PC-3 (cell line): ENCODE measurements at places on chromosomes 7 and 10. TPM values are rescaled to one million over a fixed set of nuclear protein-coding genes. Genes with fewer than 3 reads are reported as not detected.

FZD1 gene
- total RNA-seq = 2.7 and 3.1 TPM in 2 replicates

FAM131B gene
- 6.9 and 7.7 TPM in 2 replicates for total RNA-seq

PRTFDC1 gene
- 9.7 and 10.2 TPM in 2 replicates for total RNA-seq

TMEM139 gene
- total RNA-seq = 5.2 and 6.2 TPM in 2 replicates

NRCAM gene
- not detected in 2 replicates for total RNA-seq

IFIT1 gene
- 14.1 and 19.6 TPM in 2 replicates for total RNA-seq

UTF1 gene
- total RNA-seq = not detected in 2 replicates

- peak; percentile 48 for DNase-seq
These were observed 28.1 kb upstream of the NAMPT start for GRCh38 chr7:106312906-106313305.

DNA sequence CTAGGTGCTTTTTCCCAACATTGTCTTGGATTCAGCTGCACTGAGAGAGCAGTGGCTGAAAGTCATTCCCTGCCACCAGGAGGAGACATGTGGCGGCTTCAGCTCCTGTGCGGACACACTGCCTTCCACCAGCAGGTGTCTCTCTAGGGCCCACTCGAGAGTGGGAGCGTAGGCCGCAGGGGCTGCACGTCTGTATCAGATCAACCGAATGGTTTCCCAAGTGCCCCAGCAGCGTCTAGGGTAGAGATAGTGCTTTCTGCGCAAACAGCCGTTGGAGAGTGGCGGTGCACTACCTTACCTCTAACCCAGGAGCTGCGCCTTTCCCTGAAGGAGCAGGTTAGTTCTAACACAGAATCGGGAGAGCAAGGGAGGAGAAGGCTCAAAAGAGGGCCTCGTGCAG, 31.7 kb downstream of the PAPOLB start:
- peak; percentile 44 for DNase-seq

GRCh38 chr7:137018468-137018867, 150.0 kb downstream of the CHRM2 start:
- no peak for DNase-seq

DNA sequence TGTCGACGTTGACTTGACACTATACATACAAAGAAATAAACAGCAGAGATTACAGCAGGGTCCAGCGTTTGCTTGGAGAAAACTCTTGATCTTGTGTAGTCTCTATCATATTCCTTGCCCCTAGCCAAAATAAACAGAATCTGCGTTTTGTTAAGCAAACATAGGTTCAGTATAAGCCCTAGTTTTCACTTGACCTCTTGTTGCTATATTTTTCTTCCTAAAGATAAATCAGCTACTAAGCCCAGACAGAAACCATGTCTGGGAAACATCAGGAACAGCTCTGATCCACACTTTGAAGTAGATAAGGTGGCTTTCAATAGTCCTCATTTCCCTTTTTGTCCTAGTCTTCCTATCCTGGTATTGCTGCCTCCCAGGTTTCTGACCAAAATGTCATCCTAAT, 328.2 kb upstream of the MAGI2 start:
- DNase-seq = no peak

GRCh38 chr10:90227217-90227656, 525.8 kb downstream of the KIF20B start:
- peak; percentile 93 for DNase-seq

- DNase-seq = no peak
These were observed 4.3 kb downstream of the SHH start for GRCh38 chr7:155807789-155808548.
